ENCODE measurements at places on chromosomes 1 and 21.

- no peak for DNase-seq
Measured at GRCh38 chr1:91578320-91579109, 77.9 kb downstream of the CDC7 start.

DNA sequence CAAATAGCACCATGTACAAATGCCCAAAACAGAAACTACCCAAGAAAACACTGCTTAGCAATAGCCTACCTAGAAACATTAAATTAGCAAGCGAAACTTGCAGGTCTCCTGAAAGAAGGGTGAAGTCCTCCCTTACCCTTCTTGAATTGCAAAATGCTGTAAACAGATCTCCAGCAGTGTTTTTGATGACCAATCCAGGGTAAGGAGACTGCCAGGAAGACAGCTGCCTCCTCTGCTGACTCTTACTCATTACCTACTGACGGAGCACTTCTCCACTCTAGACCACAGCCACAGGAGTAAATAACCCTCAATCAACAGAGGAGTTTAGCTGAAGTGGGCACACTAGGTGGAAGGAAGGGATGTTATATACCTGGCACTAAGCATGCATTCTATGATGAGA is 32.2 kb upstream of the GADD45A start:
- peak; percentile 72 for DNase-seq

DNA sequence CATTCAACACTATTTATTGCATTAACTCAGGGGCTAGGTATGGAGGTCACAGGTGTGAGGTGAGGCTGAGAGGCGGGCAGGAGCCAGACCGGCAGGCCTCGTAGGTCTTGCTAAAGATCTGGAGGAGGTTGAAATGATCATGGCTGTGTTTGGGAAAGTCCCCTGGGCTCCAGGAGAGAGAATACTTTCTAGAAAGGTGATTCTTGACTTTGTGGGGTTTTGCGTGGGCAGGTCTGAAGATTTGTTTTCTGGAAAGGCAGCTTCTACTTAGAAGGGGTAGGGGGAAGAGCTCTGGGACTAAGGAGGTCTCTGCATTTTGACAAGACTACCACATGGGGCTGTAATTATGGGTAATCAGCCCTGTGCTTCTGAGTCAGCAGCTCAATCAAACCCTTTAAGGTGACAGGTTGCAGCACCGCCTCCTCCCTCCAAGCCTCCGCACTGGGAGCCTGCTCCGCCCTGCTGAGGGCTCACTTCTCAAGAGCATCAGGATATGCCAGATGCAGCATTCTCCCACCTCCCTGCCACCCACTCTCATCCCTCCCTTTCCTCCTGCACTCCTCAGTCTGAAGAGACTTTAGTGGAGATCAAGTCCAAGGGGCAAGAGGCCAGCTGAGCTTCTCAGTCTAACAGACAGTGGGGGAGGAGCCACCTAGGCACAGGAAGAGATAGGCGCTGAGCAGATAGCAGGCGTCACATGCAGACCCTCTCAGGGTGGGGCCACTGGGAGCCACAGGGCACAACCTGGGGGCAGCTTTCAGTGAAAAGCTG is 30.5 kb downstream of the SLC30A1 start:
- DNase-seq = no peak

DNA sequence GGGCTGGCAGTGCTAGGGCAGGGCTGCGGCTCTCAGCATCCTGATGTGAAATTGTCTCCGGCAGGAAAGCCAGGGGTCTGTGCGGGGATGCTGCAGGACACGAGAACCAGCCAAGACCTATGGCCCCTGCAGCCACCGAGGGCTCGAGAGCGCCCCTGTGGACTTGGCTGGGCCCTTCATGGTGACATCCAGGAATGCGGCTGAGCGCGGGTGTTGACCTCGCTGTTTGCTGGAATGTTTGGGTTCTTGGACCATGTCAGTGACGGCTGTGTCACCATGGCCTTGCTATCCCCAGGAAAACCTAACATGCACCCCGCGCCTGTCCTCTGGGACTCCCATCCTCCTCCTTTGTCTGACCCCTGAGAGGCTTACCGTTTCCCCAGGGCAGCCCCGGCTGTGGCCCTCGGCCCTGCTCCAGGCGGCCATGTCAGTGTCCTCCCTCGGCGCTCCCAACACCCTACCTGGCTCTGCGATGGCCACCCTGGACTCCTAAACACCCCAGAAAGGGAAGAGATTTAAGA is 14.3 kb upstream of the C1orf174 start:
- DNase-seq = no peak

- no peak for DNase-seq
Measured at GRCh38 chr1:153883223-153883622, 39.5 kb downstream of the GATAD2B start.

GRCh38 chr1:67367370-67368045 is 59.8 kb downstream of the IL12RB2 start:
- peak; percentile 39 for DNase-seq

DNA sequence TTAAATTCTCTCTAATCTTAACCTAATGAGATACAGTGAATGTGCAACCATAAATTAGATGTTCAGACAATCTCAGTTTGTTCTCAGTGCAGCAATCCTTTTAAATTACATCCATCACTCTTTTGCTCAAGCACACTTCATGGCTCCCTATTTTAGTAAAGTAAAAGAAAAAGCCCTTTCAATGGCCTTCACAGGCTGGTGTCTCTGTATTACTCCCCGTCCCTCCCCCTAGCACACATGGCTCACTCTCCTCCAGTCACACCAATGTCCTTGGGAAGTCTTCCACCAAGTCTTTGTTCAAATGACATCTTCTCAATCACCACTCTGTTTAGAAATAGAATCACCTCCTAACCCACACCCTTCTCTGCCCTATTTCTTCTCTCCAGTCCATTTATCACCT is 60.3 kb upstream of the RGS7 start:
- DNase-seq = no peak

- DNase-seq = peak; percentile 79
Measured at GRCh38 chr1:56123421-56123820, 455.9 kb downstream of the PLPP3 start.

DNA sequence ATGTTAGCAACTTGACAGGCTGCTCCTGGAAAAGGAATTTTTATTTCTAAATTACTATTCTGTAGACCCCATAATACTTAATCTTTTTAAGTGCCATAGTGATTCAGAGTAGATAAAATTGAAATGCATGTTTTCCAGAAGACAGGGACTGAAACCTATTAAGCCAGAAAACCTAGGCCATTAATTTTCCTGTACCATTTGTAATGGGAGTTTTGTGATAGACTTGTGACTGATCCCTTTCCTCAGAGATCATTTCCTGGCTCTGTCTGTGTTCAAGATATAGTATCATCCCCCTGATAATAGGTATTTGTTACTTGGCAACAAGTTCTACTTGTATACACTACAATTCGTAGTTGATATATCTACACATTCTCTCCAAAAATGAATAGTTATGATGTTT is 1609.8 kb downstream of the AMY1C start:
- DNase-seq = no peak

- no peak for DNase-seq
Measured at GRCh38 chr1:12196641-12197482, 30.1 kb downstream of the TNFRSF1B start.

GRCh38 chr1:185734929-185735700 is 924 bp downstream of the HMCN1 start:
- DNase-seq = no peak
